Activated CD8-positive, alpha-beta memory T cell treated with anti-CD3 and anti-CD28 coated beads for 4 hours (primary cell): ENCODE measurements at places on chromosomes 1 and 21.

- no peak for DNase-seq
These were observed 7.4 kb downstream of the FOXD3 start for GRCh38 chr1:63329621-63330330.

DNA sequence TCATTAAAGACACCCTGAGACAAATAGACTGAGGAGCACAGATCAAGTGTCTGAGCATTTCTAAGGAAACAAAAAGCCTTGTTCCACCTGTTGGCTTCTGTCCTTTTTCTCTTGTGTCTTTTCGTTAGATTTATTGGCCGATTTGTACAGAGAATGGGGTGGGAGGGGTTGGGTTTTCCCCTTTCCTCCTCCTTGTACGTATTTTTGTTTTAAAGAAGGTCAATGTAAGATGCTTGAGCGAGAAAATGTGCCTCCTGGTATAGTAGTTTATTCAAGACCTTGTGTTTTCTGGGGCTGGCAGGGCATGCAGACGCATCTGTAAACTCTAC, 1.2 kb downstream of the BCL9 start:
- no peak for DNase-seq

GRCh38 chr1:39272027-39272797, 67.7 kb downstream of the MACF1 start:
- no peak for DNase-seq

DNA sequence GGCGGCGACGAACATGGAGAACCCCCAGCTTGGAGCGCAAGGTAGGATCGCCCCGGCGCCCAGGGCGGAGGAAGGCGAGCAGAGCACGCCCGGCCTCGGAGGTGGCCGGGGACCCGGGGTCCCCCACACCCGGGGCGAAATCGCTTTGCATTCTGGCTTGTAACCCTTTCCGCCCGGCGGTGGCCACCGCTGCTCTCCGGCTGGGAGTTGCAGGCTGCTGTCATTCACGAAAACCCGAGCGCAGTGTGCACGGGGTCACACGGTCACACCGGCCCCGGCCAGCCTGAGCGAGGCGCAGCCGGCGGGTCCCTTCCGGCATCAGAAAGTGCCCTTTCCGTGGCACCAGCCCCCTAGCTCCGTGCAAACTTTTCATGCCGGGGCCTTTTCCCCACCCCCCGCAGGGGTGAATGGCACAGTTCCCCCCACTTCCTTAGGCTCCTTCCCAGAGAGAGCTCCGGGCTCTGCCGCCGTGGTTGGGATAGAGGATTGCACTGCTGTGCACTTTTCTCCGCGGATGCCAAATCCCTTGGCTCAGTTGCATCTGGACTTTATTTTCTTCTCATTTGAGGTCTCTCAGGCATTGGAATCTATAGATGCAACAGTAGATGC, 802 bp downstream of the KAZN start:
- DNase-seq = no peak

- no peak for DNase-seq
These were observed 6.3 kb upstream of the PRDM15 start for GRCh38 chr21:41885341-41886024.

- no peak for DNase-seq
These were observed 81.6 kb downstream of the CCDC185 start for GRCh38 chr1:223474804-223475203.

GRCh38 chr1:108661030-108661609, at the start of gene HENMT1:
TSS of gene HENMT1 (minus strand) at chr1:108661093. CDS start at chr1:108659884, 1,209 bp downstream.
- DNase-seq = peak; percentile 47

- no peak for DNase-seq
These were observed 181.0 kb upstream of the KLHDC7A start for GRCh38 chr1:18299441-18300338.
